ENCODE measurements at places on chromosomes 16 and 17.

DNA sequence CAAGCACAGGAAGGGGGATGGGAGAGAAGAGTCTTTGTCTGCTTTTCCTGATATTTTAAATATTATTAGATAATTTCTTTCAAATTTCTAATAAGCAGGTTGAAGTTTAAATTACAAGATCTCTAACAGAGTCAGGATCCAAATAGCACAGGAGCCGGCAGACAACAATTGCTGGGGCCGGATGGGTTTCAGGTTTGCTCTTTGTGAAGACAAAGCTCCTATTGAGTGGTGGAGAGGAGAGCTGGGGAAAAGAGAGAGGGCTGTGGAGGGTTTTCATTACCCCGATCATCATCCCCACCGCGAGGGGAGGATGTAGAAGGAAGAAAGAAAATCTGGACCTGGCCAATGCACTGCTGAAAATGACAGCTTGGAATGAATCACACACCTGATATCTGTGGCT, 197.3 kb downstream of the SOX9 start:
- no peak for DNase-seq

- DNase-seq, result no peak
Measured at GRCh38 chr17:51159604-51160003, 6.2 kb downstream of the NME1 start.

DNA sequence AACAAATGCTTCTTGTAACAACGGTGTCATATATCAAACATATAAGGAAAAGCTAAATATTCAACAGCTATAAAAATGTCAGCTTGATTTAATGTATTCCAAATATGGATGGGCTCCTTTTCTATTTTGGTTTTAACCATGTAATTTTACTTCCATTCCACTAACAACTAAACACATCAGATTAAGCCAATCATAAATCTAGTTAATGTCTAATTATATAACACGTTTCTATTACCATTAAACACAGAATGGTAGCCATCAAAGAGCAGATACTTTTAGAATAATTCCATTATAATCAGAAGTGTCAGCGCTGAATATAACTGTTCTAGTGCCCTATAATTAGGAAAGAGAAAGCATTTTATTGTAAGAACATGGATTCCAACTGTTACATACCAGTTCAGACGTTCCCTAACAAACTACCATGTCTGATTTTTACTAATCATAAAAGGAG, 10.0 kb downstream of the CMC2 start:
- no peak for DNase-seq

DNA sequence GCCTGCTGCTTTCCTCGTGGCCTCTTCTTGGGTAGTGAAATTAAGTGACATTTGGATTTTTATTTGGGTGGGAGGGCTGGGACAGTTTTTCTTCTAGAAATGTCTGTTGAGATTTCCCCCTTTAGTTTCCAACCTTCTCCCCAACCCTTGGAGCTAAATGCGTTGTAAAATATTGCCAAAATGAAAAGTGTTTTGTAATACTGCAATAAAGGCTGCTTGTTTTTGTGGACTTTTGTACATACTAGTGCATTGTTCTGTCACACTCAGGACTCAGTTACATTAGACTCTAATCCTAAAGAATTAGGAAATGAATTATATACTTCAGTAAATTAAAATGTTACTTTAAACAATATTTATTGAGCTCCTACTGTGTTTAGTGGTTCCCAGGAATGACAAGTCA, 21.7 kb downstream of the HEATR9 start:
- DNase-seq, result no peak

GRCh38 chr17:59863616-59864015, 29.1 kb downstream of the TUBD1 start:
- DNase-seq, result no peak

DNA sequence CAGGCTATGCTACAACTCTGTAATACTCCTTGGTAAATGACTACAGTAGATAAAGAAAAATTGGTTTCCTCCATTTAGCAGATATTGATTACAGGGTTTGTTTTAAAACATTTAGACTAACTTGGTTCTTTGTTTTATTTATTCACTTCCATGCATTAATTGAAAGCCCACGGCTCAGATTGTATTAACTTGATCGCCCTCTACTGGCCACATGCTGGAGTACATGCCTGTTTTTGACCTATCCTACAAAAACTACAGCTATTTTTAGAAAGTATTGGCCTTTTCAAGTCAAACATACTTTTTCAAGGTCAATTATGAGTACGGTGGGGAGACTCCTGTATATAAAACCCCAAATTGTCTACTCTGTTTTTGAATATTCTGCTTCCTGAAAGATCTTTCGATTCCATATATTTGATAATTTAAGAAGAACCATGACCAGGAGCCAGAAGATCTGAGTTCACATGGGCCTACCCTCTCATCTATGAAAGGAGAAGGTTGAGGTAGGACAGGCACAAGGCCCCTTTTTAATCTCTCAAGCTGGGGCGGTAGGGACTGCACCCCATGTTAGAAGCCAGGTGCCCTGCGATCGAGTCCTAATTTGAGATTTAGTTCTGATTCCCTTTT, 51.8 kb downstream of the CA10 start:
- no peak for DNase-seq

GRCh38 chr17:32483451-32484019, 3.3 kb upstream of the CDK5R1 start:
- DNase-seq, result peak; percentile 60

GRCh38 chr16:87445486-87445885, 47.3 kb downstream of the ZCCHC14 start:
- no peak for DNase-seq

- no peak for DNase-seq
Measured at GRCh38 chr16:57799600-57800199, 2.6 kb downstream of the KIFC3 start.

DNA sequence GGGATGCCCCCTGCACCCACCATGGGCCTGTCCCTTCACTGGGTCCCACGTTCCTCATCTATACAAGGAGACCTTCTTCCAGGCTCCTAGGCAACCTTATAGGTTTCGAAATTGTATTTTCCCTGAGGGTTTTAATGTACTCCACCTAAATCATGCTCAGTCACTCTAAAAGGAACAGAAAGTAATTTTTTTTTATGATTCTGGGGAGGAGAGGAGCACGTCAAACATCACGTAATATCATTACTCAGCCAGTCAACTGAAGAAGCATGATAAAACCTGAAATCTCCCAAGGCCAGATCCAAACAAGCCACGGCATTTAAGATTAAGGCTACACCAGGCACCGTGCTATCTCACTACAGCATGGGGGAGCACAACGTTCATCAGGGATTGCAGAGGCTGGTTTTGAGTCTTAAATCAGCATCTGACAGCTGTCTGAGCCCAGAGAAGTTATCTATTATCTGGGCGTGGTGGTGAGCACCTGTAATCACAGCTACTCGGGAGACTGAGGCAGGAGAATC, 3.9 kb upstream of the TMEM114 start:
- DNase-seq, result no peak

- DNase-seq, result no peak
Measured at GRCh38 chr17:64259922-64260321, 3.1 kb downstream of the TEX2 start.

DNA sequence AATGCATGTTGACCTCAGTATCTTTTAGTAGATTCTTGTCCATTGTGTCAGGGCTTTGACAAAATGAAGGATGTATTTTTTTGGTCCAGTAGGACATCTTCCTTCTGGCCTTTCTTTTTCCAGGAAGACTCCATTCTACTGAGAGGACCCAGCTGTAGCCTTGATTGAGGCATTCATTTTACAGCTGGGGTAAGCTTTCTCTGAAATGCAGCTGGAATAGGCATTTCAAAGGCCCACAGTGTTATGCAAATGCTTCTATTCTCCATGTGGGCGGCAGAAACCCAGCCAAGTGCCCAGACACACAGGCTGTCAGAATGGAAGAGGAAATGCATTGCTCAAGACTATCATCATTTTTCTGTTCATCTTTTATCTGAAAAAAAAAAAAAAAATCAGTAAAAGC, 629.0 kb upstream of the CDH8 start:
- DNase-seq, result no peak

- no peak for DNase-seq
Measured at GRCh38 chr16:73371584-73372319, 323.8 kb upstream of the ZFHX3 start.

GRCh38 chr17:76554131-76554530, 14.3 kb downstream of the PRCD start:
- DNase-seq, result no peak

- peak; percentile 54 for DNase-seq
Measured at GRCh38 chr16:22624038-22624799, 113.5 kb downstream of the NPIPB5 start.

DNA sequence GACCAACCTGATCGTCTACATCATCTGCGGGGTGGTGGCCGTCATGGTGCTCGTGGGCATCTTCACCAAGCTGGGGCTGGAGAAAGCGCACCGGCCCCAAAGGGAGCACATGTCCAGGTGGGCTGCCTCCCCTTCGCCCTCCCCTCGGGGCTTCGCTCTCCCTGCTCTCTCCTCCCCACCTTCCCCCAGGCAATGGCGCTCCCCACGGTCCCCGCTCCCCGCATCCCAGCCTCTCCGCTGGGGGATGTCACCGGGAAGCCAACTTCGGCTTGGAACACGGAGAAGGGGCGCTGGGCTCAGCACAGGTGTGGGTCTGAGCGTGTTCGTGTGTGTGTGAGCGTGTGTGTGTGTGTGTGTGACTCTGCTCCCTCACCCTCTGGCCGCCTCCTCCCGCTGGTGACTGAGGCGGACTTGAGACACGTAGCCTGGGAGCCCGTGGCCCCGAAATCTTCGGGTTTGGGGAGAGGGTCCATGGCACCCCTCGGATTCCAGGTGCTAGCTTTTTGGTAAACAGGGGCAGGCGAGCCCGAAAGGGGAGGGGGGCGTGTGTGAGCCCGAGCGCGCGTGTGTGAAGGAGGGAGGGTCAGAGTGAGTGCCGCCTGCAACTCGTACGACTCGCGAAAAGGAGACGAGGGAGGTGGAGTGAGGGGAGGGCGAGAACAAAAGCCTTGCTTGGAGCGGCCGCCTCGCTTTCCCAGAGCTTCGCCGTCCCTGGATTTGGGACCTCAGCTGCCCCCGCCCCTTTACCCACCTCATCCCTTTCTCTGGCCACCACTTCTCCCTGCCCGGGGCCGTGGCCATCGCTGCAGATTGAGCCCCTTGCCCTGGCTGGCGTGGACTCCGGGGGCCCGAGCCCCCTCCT, 1.3 kb downstream of the SHISA9 start:
- DNase-seq, result no peak

GRCh38 chr17:41190328-41190727, 641 bp downstream of the KRTAP9-1 start:
- DNase-seq, result no peak

DNA sequence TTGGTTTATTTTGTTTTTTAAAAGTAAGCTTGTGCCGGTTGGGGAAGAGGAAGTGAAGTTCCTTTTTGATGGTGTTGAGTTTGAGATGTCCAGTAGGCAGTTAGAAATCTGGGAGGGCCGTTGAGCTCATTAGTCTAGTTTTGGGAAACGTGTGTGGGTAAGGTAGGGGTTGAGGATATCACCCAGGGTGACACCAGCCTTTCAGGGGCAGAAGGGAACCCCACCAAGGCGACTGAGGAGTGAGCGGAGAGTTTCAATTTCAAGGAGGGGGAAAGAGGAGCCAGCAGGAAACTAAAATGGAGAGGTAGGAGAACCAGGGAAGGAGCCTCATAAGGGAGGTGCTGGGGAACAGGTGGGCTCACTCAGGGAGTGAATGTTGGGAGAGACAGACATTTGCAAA, 22.7 kb downstream of the HAPSTR1 start:
- DNase-seq, result no peak

DNA sequence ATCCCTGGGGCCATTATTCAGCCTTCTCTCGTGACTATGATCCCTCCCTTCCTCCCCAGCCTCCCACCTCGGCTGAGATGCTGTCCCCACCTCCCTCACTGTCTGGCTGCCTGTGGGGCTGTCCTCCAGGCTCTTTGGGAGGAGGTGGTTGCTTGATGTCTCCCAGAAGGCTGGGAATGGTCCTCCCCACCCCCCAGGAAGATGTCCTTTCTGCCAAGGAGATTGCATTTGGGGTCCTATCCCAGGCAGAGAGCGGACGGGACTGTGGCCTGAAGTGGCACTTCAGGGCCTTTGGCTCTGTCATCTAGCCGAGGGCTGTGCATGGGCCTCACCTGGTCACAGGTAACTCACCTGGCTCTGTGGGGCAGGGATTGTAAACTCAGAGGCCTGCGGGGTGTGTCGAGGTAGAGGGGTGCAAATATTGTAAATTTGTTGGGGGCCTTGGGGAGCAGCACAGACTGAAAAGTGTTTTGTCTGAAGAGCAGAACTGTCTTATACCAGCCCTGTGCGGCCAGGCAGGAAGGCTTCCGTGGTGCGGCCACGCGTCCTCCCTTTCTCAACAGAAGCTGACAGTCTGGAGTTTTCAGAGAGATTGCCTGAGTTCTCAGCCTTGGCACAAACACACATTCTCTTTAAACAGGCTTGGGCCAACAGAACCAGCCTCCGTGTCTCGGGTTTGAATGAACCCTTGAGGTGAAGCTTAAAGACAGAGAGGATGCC, 177.9 kb downstream of the SEC14L1 start:
- peak; percentile 71 for DNase-seq

GRCh38 chr16:85094812-85095211, 17.5 kb downstream of the CIBAR2 start:
- no peak for DNase-seq

DNA sequence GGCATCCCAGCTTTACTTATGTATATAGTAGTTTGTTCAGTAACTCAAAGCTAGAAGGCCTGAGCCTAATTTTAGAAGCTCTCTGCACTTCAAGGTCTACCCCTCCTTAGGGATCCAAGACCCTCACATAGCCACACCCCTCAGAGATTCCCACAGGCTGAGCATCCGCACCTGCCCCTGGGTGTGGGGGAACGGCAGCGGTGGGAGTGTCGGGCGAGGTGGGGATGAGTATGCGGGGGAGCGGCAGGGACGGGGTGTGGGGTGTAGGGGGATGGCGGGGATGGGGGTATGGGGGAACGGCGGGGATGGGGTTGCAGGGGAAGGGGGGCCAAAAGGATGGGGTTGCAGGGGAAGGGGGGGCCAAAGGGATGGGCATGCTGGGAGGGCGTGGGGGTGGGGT, 24.9 kb upstream of the BEAN1 start:
- no peak for DNase-seq

- peak; percentile 90 for DNase-seq
Measured at GRCh38 chr16:3950343-3951193, 70.1 kb upstream of the CREBBP start.

DNA sequence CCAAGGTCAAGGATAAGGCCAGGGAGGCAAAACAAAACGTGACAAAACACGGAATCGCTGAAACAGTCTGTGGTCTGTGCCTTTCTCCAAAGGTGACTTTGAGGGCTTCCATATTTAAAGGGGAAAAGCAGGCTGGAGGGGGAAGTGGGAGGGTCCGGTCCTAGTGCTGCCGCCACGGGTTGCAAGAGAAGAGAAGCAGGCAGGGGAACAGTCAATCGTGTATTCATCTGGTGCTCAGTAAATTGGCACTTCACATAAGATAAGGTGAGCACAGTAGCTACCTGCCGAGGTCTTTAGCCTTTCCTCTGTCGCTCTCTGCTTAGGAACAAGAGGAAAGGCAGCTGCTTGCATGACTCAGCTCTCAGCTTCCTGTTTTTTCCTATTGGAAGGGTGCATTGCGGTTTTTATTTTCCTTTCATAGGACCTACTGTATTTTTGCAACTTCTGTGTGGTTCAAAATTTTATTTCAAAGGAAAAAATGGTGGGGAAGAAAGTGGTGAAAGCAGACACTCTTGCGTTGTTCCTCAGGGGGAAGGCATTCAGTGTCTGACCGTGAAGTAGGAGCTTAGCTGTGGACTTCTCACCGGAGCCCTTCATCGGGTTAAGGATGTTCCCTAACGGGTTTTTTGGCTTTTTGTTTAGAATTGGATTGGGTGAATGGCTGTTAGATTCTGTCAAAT, 7.1 kb upstream of the LGALS3BP start:
- no peak for DNase-seq

- DNase-seq, result peak; percentile 91
Measured at GRCh38 chr17:7834542-7834956, 532 bp downstream of the KDM6B start.
